ENCODE measurements at places on chromosomes 6 and 20. TPM values are rescaled to one million over a fixed set of nuclear protein-coding genes. Genes with fewer than 3 reads are reported as not detected.

BMP5 gene
- total RNA-seq = not detected

TUBE1 gene
- total RNA-seq = 18.2 TPM

CLPSL2 gene
- not detected for total RNA-seq

PCK1 gene
- total RNA-seq = not detected

PRPF6 gene
- 71.3 TPM for total RNA-seq

SPATS1 gene
- not detected for total RNA-seq

C20orf144 gene
- total RNA-seq = 0.18 TPM

ETV7 gene
- total RNA-seq = 5.2 TPM

PBOV1 gene
- not detected for total RNA-seq
